Stomach (tissue), 19 donors: ENCODE measurements at places on chromosomes 6 and 20. TPM values are rescaled to one million over a fixed set of nuclear protein-coding genes. Genes with fewer than 3 reads are reported as not detected.

DNA sequence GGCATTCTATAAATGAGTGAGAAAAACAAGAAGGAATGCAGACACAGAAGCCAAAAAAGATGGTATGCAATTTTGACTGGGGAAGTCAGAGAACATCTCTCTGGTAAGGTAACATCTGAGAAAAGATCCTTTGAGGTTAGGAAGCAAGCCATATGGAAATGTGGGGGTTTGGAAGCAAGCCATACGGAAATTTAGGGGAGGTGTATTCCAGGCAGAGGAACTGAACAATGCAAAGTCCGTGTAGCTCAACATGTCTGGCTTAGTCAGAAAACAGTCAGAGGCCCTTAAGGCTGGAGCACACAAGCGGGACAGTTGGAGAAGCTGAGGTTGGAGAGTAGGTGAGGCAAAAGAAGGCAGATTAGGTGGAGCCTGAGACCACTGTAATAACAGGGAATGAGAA lies 35.3 kb downstream of the RALGAPA2 start:
- no peak overlapping the region for H3K27ac ChIP-seq
- no peak for DNase-seq
- H3K4me1 ChIP-seq = no peaks in the 10 kb centered on the region
- H3K36me3 ChIP-seq = no peaks in the 10 kb centered on the region

Gene SLC22A16
- not detected for total RNA-seq

DNA sequence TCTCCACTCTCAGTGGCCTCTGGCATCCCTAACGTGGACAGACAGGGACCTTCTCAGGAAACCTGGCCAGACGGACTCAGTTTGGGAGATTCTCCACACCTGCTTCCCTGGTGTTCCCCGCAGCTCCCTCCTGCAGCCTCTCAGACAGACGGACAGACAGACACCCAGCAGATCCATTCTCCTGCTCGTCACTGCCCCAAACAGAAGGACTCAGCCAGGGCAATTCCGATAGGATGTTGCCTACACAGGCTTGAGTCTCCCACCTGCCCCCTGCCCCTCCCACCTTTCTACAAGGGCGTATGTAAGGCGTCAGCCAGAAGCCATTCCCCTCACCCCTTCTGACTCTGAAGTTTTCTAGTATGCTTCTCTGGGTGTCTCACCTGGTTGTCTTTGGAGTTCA lies 428 bp downstream of the CCM2L start:
- H3K27me3 ChIP-seq = peaks cover 55% of the 10 kb centered on the region
- no peaks in the 10 kb centered on the region for H3K36me3 ChIP-seq
- H3K4me3 ChIP-seq = peak overlapping the region; percentile 28
- no peaks in the 10 kb centered on the region for H3K4me1 ChIP-seq
- no peak for DNase-seq
- H3K27ac ChIP-seq = no peak overlapping the region

DNA sequence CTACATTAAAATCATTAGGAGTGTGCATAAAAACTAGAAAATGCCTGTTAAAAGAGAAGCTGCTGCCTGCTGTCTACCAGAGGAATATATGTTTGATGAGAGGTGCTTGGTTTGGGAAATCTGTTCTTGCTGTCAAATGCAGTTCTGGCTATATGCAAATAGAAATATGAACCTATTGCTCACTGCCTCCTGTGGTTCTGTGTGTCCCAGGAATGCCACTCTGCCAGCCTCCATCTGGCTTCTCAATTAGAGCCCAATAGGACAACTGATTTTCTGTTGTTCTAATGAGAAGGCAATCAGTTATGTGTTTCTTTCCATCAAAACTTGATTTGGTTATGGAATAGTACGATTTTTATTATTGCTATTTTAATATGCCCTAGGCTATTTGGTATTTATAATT lies 759.7 kb downstream of the HDGFL1 start:
- no peaks in the 10 kb centered on the region for H3K36me3 ChIP-seq
- H3K27me3 ChIP-seq = no peaks in the 10 kb centered on the region
- H3K27ac ChIP-seq = no peak overlapping the region

- H3K27ac ChIP-seq = no peak overlapping the region
- H3K4me1 ChIP-seq = no peaks in the 10 kb centered on the region
- no peaks in the 10 kb centered on the region for H3K27me3 ChIP-seq
Measured at GRCh38 chr6:131642987-131643611, 6.0 kb downstream of the ENPP3 start.

DNA sequence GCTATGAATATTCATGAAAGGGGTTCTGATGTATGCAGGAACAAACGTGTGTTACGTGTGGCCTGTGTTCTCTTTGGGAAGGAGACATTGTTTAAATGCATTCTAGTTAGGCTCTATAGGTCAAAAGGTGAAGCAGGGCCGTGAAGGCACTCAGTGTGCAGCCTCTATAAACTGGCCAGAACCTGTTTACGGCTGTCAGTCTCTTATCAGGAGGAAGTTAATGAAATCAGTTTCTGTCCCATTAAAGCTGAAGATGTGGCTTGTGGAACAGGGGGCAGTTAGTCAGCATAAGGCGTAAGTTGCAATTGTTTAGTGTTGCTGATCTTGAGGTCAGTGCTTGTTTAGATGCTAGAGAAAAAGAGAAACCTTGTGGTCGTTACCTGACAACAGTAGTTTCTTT lies 111.5 kb upstream of the KCNG1 start:
- no peaks in the 10 kb centered on the region for H3K36me3 ChIP-seq
- no peak for DNase-seq
- H3K27me3 ChIP-seq = no peaks in the 10 kb centered on the region
- H3K4me3 ChIP-seq = no peak overlapping the region
- H3K4me1 ChIP-seq = no peaks in the 10 kb centered on the region
- no peak overlapping the region for H3K27ac ChIP-seq

Gene FAM83C
- not detected for total RNA-seq

DNA sequence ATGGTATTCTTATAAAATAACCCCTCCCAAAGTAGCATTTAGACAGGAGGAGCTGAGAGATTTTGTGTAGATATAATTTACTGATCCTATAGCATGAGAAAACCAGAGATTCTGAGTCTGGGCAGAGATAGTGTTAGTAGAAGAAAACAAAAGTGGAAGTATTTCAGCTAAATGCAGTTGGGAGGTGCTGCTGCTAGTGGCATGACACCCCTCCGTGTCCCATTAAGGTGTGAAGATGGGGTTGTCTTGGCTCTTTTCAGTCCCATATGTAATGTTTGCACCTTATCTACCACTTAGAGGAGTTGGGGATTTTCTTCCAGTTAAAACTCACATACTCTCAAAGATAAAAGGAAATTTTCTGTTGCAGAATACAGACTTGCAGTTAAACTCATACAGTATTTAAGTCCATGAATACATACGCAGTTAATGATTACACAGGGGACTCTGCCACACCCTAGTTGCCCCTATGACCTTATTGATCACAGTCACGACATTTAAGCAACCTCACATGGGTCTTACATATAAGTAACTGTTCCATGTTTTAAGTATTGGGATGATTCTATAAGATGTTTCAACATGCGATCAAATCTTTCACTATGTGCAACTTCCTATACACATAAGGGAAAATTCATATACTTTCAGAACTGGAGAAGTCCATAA lies 11.5 kb downstream of the TAAR2 start:
- no peaks in the 10 kb centered on the region for H3K27me3 ChIP-seq
- H3K4me1 ChIP-seq = no peaks in the 10 kb centered on the region
- no peak for DNase-seq
- H3K36me3 ChIP-seq = no peaks in the 10 kb centered on the region
- H3K4me3 ChIP-seq = no peak overlapping the region

DNA sequence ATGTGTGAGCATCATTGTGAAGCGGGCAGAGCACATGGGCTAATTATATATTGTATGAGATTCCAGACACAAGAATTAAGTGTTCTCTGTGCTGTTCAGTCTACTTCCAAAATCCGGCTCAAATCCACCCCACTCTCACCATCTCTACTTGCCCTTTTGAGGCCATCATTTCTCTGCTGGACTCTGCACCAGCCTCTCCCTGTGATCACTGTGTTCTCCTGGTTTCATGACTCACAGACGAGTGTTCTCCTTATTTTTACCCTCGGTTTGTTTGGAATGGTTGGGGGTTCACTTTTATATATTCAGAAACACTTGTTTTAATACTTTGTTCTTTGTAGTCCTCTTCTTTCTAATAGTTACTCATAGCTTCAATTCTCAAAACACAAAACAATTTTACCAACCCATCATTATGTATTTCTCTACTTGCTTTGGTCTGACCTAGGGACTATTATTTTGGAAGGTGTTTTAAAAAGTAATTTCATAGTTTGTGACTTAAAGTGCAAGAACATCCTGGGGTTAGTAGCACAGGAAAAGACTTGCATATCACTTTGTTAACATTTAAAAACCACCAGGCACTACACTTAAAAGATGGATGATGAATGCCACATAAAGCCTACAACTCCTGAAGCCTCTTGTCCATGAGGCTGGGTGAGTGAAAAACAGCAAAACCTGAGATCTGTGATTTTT lies 82.7 kb downstream of the UST start:
- no peaks in the 10 kb centered on the region for H3K36me3 ChIP-seq
- no peak overlapping the region for H3K27ac ChIP-seq
- no peak for DNase-seq
- H3K4me3 ChIP-seq = no peak overlapping the region
- no peaks in the 10 kb centered on the region for H3K27me3 ChIP-seq

Gene SLC32A1
- total RNA-seq = not detected

DNA sequence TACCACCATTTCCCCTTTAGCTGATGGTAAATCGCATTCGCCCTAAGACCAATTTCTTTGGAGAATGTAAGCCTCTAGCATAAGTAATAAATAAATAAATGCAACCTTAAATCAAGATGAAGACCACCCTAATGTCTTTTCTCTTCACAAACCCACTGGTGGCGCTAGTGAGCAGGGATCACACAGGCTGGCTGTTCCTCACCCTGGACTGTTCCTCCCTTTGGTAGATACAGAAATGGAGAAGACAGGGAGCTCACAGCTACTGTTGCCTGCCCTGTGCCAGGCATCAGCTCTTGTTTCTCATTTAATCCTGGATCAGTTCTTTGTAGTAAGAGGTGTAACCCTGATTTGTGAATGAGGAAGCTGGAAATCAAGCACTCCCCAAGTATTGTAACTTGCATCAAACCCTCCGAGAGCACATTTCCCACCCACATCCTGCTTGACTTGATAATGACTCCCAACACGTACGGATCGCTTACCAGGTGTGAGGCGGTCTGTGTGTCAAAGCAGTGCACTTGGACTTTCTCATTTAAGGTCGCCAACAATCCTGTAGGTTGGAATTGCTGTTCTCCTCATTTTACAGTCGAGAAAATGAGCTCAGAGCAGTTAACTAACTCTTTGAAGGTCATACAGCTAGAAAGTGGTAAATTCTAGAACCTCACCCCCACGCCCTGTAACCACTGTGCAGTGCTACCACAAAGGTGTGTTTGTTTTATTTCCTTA lies 236.1 kb downstream of the TSHZ2 start:
- H3K4me1 ChIP-seq = no peaks in the 10 kb centered on the region
- no peak overlapping the region for H3K27ac ChIP-seq
- H3K27me3 ChIP-seq = no peaks in the 10 kb centered on the region

- no peaks in the 10 kb centered on the region for H3K36me3 ChIP-seq
- DNase-seq = no peak
- H3K27ac ChIP-seq = no peak overlapping the region
- no peaks in the 10 kb centered on the region for H3K4me1 ChIP-seq
Measured at GRCh38 chr6:7805850-7806214, 79.9 kb downstream of the BMP6 start.

Gene OOEP
- total RNA-seq = not detected

Gene CST9L
- total RNA-seq = not detected

- no peaks in the 10 kb centered on the region for H3K36me3 ChIP-seq
- DNase-seq = no peak
- no peaks in the 10 kb centered on the region for H3K4me1 ChIP-seq
Measured at GRCh38 chr6:22568854-22569253, 512 bp upstream of the HDGFL1 start.

DNA sequence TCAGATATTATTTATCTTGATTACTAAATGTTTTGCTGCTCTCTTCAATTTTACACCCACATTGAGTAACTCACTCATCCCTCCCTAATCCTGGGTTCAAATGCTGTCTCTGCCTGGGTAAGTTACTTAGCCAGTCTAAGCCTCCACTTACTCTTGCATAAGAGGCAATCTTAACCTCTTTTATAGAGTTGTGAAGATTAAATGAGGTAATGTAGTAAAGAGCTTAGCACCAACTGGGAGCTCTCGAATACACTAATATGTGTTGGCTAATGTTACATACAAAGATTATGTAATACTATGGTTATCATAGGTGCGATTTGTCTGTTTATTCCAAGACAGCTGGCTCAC lies 134.4 kb upstream of the STMND1 start:
- no peak overlapping the region for H3K4me3 ChIP-seq
- no peak for DNase-seq
- H3K4me1 ChIP-seq = peaks cover 10% of the 10 kb centered on the region

Gene SLC35D3
- total RNA-seq = not detected

DNA sequence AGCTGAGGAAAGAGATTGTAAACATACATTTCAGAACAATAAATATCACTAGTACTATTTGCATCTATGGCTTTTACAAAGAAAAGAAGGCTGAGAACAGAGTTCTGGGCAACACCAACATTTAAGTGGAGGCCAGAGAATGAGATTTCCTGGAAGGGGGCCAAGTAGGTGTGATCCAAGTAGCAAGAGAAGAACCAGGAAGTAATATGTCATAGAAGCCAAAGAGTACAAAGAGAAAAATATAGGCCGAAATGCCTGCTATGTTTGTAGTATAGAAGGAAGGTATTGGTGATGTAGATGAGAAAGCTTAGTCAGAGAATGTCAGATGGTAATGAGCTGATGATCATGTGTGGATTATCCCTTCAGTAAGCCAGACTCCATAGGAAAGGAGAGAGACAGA lies 94.5 kb downstream of the PERP start:
- no peaks in the 10 kb centered on the region for H3K27me3 ChIP-seq
- no peak overlapping the region for H3K4me3 ChIP-seq
- H3K4me1 ChIP-seq = no peaks in the 10 kb centered on the region
- H3K36me3 ChIP-seq = no peaks in the 10 kb centered on the region
- no peak overlapping the region for H3K27ac ChIP-seq
- peak; percentile 55 for DNase-seq

Gene TRIM40
- total RNA-seq = not detected

GRCh38 chr6:164013480-164014208 lies 599.1 kb downstream of the QKI start:
- no peak overlapping the region for H3K4me3 ChIP-seq
- no peaks in the 10 kb centered on the region for H3K36me3 ChIP-seq
- no peaks in the 10 kb centered on the region for H3K4me1 ChIP-seq
- no peak for DNase-seq

Gene SLCO4A1
- 0.58 TPM for total RNA-seq

Gene MYL9
- 738 TPM for total RNA-seq

Gene EFCAB8
- not detected for total RNA-seq

DNA sequence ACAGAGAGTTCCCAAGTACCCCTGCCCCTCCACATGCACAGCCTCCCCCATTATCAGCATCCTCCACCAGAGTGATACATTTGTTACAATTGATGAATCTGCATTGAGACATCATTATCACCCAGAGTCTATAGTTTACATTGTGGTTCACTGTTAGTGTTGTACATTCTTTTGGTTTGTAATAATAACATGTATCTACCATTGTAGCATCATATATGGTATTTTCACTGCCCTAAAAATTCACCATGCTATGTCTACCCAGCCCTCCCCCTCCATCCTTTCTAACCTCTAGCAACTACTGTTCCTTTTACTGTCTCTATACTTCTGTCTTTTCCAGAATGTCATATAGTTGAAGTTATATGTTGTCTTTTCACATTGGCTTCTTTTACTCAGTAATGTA lies 273.9 kb upstream of the RNF217 start:
- H3K36me3 ChIP-seq = no peaks in the 10 kb centered on the region
- DNase-seq = no peak
- no peaks in the 10 kb centered on the region for H3K4me1 ChIP-seq
- no peak overlapping the region for H3K27ac ChIP-seq
- H3K4me3 ChIP-seq = no peak overlapping the region

GRCh38 chr6:35552285-35552917 lies 39.7 kb upstream of the TULP1 start:
- no peaks in the 10 kb centered on the region for H3K27me3 ChIP-seq
- H3K4me3 ChIP-seq = no peak overlapping the region
- peak; percentile 47 for DNase-seq
- H3K4me1 ChIP-seq = no peaks in the 10 kb centered on the region
- no peak overlapping the region for H3K27ac ChIP-seq

Gene RIPOR3
- total RNA-seq = 8.1 TPM
